GM12878 (cell line): ENCODE measurements at places on chromosomes 7 and 10. TPM values are rescaled to one million over a fixed set of nuclear protein-coding genes. Genes with fewer than 3 reads are reported as not detected.

Gene FOXI2
- not detected in 2 replicates for polyA plus RNA-seq

DNA sequence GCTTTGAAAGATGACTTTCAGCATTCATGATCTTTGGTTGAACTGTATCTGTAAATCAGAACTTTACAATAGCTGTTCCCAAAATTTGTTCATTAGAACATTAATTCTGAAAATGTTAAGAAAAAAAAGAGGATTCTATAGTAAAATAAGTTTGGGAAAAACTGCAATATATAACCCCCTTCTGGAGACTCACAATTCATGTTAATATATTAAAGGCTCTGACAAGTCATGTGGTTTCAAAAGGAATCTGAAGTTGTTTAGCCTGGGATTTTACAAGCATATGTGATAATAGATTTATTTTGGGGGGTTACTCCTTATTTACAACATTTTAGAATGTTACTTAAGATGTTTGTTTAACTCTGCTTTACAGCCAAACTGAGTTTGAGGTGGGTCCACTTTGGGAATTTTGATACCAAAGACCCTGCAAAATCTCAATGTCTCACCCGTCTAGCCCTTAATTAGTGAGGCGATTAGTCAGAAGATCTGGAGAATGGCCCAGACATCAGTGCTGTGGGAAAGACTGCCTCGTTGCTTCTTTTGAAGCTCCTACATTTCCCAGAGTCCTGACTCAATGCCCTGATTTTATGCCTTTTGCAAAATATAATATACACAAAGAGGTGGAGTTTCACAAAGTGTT, 40.0 kb downstream of the CDK1 start:
- no peak for DNase-seq

- DNase-seq, result no peak
These were observed 26.8 kb downstream of the GOLGA7B start for GRCh38 chr10:97876402-97876801.

DNA sequence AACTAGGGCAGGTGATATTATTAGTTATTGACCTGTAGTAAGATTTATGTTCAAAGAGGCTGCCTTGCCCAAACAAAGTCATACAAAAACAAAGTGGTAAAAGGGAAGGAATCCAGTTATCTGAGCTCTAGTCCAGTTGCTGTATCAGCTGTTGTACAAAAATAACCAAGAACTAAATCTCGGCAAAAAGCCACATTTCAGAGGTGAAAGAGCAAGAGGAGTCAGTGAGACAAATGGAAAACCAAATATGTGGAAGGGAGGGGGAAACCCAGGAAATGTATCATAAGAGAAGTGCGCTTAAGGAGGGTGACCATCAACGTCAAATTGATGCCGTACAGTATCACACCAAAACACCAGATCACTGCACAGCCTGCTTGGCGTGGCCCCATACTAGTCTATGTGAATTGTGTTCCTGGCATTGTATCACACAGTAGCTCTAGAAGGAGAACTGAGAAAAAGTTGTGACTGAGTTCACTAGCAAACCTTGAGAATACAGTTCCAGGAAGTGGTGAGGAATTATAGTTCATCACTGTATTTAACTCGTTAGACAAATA, 6.4 kb downstream of the AGBL3 start:
- peak; percentile 96 for DNase-seq

DNA sequence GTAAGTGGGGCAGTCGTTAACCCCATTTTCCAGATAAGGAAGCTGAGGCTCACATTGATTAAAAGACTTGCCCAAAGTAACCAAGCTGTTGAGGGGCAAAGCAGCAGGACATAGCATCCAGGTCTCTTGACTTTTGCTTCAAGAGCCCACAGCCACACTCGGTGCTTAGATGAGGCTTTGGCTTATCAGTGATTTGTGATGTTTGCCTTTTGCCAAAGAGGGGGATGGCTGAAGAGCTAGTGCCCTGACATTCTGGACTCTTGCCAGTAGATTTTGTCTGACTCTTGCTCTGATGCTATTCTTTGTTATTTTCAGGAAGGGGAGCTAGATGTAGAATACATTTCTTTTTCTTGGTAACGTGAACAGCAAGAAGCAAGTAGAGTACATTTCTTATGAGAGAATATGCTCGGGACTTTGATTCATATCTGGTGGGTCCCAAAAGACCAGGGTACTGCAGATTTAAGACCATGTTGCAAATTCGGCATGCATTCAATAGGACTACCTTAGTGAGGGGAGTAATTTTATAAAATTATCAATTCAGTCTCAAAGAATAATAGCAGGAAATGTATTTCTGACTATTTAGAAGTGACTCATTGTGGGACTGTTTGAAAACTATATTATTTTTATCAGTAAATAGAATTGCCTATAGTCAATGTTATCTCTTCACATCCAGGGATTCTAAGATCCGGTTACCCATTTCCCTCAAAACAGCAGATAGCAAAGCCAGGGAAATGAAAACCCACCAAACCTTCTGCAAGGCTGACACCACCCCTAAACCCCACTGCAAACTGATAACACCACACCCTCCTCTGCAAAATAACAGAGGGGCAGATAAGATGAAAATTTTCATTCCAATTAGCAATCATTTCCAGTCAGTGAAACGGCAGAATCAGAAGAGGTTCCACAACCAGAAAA, 180.0 kb upstream of the BMPER start:
- no peak for DNase-seq
